ENCODE measurements at places on chromosomes 7 and 10. TPM values are rescaled to one million over a fixed set of nuclear protein-coding genes. Genes with fewer than 3 reads are reported as not detected.

DNA sequence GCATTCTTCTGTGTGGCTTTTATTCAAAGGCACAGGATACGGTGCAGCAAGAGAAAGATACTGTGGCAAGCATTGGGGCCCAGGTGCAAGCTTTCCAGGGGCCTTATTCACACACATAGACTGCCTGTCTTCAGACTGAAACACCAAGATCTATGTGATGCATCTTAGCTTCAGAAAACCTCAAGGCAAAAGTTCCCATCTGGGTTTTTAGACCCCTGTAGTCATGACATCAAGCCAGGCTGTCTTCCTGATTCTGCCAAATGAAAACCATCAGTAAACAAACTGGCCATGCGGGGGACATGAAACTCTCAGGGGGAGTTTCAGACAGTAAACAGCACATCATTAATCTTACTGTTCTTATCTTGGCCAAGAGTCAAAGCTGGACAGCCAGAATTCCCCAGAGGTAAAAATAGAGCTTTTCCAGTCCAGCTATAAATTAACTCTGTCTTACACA is 9.8 kb downstream of the AGBL3 start:
- peak; percentile 32 for DNase-seq

DNA sequence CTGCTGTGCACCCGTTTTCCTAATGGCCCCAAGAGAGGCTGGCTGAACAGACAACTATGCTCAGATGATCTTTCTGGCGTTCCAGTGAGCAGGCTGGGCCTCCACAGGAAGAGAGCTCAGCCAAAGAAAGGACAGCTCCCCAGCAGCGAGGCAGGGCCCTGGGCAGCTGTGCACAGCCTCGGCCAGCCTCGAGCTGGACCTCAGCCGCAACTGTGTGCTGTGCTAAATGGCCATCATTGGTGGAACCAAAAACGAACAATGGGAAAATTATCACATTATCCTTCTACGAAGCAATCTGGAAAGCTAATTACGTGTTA is 97.5 kb downstream of the CTBP2 start:
- no peak for DNase-seq

- DNase-seq: no peak
Observed at GRCh38 chr10:132888898-132889490, 53.4 kb downstream of the CFAP46 start.

DNA sequence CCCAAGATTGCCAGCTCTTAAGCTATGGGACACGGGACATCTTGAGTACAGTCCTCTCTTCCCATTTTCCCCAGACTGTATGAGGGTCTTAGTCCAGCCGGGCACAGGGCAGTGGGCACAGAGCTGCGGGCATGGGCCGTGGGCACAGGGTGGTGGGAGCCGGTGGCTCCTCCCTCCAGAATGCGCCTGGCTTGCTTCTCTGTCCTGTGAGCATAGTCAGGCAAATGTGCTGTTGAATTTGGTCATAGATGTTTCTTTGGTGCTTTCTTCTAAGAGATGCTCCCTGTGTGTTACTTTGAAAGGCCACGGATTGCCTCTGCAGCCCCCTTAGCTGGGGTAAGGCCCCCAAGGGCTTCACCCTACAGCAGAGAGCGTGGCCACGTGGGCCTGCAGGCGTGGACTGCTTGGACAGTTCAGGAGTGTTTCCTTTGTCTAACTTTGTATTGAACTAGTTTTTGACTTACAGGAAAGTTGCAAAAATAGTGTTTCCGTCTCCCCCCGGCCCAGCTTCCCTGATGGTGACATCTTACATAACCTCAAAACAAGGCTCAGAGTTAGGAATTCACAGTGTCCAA is 24.7 kb downstream of the LRRC27 start:
- no peak for DNase-seq

- DNase-seq: no peak
Observed at GRCh38 chr7:90582164-90582563, 14.0 kb upstream of the CDK14 start.

Gene CLDN3
- polyA plus RNA-seq: 41.4 TPM
